ENCODE measurements at places on chromosomes 3 and 15.

DNA sequence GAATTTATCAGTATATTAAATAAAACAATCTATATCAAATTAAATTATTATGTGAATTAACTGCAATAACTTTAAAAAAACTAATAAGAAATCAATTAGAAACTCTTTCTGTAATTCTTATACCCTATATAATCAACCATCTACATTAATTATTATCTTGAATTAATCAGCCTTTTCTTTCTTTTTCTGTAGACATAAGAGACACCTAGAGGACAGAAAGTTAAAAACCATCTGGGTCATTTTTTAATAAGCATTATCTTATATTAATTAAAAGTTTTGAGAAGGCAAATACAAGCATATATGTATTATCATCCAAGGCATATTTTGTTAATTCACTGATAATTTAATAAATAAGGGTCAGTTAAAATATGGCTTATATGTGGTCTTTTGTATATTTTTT lies 24.2 kb upstream of the SLC25A26 start:
- DNase-seq, result no peak

DNA sequence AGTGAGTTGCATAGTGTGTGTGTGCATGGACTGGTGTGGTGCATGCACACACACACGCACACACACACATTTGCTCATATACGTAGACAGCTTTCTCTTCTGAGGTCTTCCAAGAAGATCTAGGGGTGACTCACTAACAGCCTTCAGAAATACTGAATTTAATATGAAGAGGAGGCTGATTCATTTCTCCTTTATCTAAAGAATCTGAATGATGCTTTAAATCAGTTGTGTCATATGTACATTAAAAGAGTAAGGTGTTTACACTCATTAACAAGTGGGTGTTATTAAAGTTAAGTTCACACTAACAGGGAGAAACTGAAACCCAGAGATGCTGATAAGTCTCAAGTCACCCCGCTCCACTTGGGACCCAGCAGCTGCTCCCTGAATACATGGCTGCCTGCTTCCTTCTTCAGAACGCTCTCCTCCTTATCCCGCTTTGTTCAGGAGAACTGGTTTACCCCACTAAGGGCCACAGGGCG lies 22.0 kb downstream of the TMPRSS7 start:
- DNase-seq, result no peak

- no peak for DNase-seq
Observed at GRCh38 chr15:67732671-67733374, 92.5 kb upstream of the SKOR1 start.

DNA sequence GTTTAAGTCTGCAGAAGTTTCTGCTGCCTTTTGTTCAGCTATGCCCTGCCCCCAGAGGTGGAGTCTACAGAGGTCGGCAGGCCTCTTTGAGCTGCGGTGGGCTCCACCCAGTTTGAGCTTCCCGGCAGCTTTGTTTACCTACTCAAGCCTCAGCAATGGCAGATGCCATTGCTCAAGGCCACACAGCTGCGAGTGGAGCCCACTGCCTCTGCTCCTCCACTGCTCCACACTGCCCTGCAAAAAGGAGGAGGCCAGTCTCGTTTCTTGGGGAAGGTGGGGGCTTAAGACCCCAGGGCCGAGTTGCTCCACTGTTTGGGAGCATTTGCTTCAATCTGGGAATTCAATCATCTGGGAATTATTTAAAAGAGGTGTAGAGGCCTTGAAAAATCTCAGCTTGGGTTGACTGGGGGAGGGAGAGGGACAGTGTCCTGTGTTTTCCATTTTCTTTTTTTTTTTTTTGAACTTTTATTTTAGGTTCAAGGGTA lies 144.6 kb upstream of the MEF2A start:
- DNase-seq, result no peak

DNA sequence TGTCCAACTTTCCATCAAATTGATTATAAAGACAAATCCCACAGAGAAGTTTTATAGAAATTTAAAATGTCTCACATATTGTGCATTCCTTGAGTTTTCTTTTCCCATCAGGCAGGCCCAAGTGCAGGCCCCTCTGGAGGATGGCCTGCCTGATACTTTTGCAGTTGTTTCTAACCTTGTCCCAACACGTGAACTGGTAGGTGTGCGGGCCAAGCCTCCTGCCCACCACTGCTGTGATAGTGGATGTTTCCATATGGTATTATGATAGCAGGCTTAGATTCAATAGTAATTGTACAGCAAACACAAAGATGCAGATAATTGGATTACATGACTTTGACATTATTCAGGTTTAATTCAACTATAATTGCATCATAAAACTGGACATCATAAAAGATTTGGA lies 1.4 kb downstream of the P2RY12 start:
- no peak for DNase-seq

GRCh38 chr15:100256101-100256969 lies 85.4 kb downstream of the ADAMTS17 start:
- DNase-seq, result no peak

GRCh38 chr15:95875121-95875643 lies 455.3 kb upstream of the NR2F2 start:
- no peak for DNase-seq

DNA sequence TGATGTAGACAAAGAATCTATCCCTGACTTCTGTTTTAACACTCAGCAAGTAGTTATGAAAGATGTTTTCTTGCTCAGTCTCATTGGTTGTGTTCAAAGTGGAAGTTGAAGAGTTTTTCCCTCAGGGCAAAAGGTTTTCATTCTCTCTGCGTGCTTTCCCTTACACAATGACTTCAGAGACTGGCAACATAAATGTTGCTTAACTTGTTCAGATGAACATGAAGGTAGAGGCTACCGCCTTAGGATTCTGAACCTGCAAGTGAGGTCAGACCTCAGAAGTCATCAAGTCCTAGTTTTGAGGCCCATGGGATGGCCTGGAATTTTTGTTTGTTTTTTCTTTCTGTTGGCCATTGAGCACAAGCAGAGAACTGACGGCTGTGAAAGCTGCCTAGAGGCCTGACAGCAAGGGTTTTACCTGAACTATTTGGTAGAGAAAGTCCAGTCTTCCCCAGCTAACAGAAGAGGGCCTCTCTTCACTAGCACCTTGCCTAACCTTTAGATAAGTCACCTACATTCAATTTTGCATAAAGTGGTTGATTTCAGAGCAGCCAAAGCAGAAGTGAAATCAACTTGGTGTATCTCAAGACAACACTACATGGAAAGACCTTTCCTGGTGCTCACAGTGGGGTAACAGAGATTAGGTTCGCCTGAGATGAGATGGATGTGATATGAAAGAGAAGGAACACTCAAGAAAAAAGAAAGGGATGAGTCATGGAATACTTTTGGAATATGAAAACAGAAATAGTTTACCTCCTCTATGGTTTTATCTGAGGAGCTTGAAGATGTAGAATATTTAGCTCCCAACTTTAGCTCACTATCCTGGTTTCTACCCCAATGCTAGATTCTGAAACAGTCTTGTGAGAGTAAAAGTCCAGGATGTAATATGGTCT lies 53.6 kb upstream of the AP4E1 start:
- DNase-seq, result no peak

DNA sequence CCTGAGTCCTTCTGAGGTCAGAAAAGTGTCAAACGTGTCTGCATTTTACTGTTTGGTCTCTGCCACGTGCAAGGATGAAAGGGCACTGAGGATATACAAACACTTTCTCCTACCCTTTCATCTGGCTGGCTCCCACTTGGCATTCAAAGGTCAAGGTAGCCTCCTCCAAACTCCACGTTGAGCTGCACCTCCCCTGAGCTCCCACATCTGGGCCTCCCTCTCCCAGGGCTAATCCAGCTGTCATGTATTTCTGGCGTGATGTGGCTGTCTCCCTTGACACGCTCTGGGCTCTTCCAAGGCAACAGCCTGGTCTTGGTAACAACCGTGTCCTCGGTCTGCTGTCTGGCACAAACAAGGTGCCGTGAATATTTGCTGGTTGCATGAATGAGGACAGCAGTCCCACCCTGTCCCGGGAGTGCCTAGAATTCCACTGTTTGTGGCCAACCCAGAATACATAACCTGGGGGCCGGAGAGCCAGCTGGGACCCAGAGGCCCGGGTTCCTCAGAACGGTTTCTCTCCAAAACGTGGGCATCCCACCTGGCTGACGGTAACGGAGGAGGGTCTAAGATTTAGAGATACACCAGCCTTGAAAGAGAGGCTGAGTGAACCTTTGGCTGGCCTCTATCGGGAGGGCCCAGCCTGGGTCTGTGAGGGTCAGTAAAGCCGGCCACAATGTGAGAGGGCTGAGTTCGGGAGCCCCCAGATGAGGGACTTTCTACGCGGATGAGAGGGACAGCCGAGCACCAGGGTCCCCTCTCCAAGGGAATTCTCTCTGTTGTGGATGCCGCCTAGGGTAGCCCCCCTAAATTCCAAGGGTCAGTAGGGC lies 767 bp downstream of the GLT8D1 start:
- no peak for DNase-seq

DNA sequence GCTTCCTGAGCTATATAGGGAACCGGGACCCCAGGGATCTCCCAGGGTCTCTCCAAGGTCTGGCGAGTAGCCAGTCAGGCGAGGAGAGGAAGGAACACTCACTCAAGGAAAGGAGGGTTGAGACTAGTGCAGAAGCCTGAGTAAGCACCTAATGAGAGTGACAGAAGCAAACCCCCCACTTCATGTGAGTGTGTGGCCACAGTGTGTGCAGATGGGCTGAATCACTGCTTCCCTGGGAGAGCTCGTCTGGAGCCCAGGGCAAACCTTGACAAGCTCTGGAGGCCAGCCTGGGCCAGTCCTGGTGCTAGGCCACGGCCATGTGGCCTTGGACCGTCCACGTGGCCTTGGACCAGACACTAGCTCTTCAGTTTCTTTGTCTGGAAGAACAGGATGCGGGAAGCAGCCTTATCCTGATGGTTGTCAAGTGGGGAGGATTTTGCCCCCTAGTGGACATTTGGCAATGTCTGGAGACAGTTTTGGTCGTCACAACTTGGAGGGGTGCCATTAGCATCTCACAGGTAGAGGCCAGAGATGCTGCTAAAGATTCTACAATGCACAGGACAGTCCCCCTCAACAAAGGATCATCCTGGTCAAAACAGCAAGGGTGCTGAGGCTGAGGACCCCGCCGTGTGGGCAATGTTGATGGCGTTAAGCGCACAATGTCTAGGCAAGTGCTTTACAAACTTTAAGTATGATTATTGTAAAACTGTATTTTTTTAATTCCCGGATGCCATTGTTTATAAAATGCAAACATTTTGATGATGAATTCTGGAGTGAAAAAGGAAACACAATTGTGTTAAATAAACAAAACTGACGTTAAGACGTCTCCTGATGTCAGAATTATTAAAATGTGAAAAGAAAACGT lies 34.8 kb upstream of the CTSH start:
- DNase-seq, result no peak

GRCh38 chr3:177862962-177863491 lies 665.7 kb upstream of the TBL1XR1 start:
- DNase-seq, result no peak

- DNase-seq, result no peak
Observed at GRCh38 chr3:66322436-66322835, 101.6 kb downstream of the SLC25A26 start.

DNA sequence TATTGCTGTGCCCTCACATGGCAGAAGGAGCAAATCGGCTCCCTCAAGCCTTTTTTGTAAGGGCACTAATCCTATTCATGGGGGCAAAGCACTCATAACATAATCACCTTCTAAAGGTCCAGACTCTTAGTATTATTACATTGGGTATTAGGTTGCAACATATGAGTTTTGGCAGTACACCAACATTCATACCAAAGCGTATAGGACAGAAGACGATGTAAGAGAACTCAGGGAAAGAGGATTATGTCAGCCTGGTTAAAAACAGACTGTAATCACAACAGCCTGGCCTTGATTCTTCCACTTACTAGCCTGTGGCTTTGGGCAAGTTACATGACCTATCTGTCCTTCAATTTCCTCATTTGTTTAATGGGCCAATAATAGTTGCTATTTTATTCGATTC lies 828.5 kb upstream of the NECTIN3 start:
- DNase-seq, result no peak

- no peak for DNase-seq
Observed at GRCh38 chr3:113166719-113167492, 44.5 kb upstream of the BOC start.

DNA sequence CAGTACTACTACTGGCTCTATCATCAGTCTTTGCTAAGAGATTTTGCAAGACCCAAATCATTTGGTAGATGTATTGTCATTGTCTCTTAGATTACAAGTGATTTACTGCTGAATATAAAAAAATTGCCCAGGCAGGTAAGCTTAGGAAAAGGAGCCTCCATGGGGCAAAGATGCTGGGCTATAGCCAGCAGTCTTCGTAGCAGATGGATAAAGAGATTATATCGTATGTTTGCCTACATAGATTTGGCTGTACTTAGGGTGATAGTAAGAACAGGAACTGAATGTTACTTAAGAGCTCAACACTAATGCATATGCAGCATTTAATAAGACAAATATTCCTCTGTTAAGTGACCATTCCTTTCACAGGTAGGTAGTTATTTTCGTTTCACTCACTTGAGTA lies 48.9 kb downstream of the PTPRG start:
- DNase-seq, result no peak

DNA sequence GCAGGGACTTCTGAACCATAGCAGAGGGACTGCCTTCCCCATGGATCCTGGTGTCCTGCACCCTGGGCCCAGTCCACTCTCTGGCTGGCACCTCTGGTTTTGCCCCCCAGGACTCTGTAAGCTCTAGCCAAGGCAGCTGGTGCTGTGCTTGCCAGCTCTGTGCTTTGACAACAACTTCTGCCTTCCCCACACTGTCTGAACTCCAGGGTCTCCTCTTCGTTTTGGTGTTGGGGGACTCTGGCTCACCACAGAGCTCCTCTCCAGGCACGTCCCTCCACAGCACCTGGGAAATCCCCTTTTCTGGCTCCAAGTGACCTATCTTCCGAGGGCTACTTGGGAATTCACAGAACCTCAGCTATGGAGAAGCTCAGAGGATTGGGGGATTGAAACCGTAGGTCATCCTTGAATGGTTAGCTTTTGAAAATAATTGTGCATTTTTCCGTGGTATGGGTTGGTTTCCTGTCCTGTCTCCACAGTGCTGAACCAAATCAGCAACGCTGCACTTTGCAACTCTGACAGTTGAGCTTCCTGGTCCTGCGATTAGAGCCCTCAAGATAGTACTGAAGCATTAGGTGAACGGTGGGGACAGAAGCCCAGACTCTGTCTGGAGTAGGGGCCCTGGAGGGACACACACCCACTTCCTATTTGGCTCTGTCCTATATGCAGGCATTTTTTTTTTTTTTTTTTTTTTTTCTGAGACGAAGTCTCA lies 152.4 kb downstream of the APBA2 start:
- DNase-seq, result no peak

DNA sequence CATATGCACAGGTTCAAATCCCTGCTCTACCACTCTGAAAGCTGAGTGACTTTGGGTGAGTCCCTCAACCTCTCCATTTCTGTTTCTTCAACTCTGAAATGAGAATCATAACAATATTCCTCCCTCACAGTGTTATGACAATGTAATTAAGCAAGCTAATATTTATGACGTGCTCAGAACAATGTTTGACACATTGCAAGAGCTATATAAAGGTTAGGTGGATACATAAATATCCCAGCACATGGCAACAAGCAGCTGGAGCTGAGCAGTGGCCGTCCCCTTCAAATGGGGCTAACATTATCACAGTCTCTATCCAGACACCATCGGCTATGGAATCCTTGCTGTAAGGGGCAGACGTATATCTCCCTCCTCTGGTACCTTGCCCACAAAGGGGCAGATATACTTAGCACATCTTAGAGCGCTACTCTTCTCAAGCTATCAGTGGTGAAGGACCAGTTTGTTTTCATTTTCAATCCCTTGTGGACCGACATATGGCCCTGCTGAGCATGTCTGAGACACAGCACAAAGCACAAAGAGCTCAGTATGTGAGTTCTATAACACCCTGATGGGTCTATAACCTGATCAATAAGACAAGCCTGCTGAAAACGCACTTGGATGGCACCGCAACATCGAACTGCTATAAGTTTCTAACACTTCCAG lies 80.9 kb downstream of the PRICKLE2 start:
- DNase-seq, result no peak

- DNase-seq, result no peak
Observed at GRCh38 chr15:79311901-79312553, 1.1 kb downstream of the TMED3 start.
